CMK (cell line): ENCODE measurements at places on chromosomes 6 and 20.

GRCh38 chr6:148285205-148285604 lies 57.4 kb upstream of the SASH1 start:
- no peak for DNase-seq

DNA sequence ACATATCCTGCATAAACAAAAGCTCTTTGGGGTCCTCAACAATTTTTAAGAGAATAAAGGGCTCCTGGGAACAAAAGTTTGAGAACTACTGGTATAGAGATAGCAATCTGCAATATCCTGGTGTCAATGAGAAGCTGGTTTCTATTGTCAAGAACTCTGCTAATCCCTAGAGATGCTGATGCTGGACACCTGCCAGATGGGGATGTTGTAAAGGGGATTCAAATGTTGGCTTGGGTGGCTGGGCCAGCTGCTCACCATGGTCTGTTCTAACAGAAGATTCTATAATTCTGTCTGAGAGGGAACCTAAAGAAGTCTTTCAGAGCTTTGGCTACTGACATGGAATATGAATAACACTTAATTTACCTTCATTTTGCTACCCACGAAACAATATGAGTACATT lies 137.8 kb downstream of the BTBD9 start:
- no peak for DNase-seq

- no peak for DNase-seq
Measured at GRCh38 chr6:25219216-25219916, 59.8 kb upstream of the CARMIL1 start.

GRCh38 chr6:106141441-106142237 lies 55.5 kb downstream of the PRDM1 start:
- no peak for DNase-seq

- DNase-seq: no peak
Measured at GRCh38 chr20:31838646-31839292, 6.6 kb downstream of the FOXS1 start.

DNA sequence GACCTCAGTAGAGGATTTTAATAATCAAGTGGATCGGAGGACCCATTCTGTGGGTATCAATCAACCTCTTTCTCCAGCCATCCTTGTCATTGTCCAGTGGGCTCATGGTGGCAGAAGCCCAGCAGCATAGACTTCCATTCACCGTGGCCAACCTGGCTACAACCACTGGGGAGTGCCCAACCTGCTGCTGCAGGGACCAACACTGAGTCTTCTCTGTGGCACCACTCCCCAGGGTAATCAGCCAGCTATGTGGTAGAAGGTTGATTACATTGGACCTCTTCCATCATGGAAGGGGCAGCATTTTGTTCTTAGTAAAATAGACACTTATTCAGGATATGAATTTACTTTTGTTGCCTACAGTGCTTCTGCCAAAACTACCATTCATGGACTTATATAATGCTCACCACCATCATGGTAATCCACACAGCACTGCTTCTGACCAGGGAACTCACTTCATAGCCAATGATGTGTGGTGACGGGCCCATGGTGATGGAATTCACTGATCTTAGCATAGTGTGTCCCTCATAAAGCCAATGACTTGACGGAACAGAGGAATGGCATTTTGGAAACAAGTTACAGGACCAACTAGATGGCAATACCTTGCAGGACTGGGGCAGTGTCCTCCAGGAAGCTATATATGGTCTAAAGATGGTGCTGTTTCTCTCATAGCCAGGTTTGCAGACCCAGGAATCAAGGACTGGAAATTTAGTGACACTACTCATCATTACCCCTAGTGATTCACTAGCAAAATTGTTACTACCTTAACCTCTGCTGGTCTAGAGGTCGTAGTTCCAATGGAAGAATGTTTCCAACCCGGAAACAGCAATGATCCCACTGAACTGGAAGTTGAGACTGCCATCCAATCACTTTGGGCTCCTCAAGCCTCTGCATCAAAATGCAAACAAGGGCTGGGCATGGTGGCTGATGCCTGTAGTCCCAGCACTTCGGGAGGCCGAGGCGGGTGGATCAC lies 7.6 kb downstream of the CD24 start:
- DNase-seq: no peak

DNA sequence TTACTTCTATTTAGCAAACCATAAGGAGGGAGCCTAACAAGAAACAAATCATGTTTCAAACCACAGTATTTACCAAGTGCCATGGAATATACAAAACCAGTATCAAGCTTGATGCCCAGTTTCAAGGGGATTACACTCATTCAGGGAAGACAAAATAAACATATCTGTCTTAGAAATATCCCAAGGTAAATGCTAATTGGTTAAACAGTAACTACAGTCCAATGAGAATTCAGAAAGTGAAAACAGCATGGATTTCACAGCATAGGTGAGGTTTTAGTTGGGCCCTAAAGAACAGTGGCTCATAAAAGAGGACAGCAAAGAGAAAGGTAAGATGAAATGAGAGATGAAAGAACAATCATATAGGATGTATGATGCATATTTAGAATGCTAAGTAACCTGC lies 110.3 kb downstream of the CHD6 start:
- no peak for DNase-seq

GRCh38 chr6:152146385-152146784 lies 338.9 kb downstream of the ESR1 start:
- no peak for DNase-seq

- DNase-seq: no peak
Measured at GRCh38 chr6:142879076-142879475, 65.9 kb downstream of the HIVEP2 start.

DNA sequence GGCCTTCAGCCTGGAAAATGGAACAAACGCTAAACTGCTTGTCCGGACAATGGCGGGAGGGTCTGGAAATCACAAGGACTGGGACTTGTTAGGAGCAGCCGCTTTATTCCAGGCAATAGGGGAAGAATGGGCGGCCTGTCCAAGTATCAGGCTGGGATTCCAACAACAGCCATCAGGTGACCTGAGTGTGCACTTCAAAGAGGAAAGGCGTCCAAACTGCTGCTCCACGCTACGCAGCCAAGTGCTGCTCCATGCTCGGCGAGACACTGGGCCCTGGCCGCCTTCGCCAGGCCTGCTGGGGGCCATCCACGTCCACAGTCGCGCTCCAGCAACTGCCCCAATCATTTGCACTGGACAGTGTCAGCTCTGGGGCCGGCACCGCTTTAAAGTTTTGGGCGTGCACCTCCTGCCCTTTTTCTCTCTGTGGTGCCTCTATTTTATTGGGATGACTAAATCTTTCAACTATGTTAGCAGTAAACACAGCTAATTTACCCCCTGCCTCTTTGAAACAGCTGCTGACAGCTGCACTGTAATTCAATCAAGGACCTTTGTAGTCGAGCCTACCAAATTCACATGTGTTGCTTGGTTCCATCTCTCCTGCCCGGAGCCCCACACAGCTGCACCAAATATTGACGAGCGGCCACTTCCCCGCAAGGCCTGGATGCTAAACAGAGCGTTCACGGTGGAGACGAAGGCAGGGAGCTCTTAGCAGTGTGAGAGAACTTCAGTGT lies 98.3 kb downstream of the BMP7 start:
- DNase-seq: no peak

- DNase-seq: no peak
Measured at GRCh38 chr6:43740961-43741764, 28.8 kb upstream of the VEGFA start.

- DNase-seq: peak; percentile 57
Measured at GRCh38 chr6:16004934-16005679, 123.8 kb upstream of the MYLIP start.

- no peak for DNase-seq
Measured at GRCh38 chr6:100461917-100462705, 2.6 kb downstream of the SIM1 start.

- no peak for DNase-seq
Measured at GRCh38 chr6:43963877-43964658, 163.2 kb downstream of the MRPL14 start.

GRCh38 chr20:43691928-43692524 lies 25.1 kb downstream of the MYBL2 start:
- no peak for DNase-seq

GRCh38 chr6:40444312-40444711 lies 142.9 kb downstream of the LRFN2 start:
- no peak for DNase-seq

DNA sequence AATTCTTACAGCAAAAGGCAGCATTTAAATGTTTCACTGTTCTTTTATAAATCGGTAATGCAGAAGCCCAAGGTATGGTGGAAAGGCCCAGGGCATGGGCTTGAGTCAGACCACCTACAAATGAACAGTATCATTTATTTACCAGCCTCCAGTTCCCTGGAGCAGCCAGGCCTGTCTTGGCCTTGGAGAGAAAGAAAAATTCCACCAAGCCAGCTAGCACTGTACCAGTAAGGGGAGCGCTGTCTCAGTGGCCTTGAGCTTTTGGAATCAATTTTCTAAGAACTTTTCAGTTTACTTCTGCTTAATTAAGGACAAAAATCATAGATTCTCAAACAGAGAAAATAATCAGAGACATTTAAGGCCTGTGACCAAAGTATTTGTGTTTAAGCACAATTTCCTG lies 12.3 kb downstream of the NAPB start:
- no peak for DNase-seq

GRCh38 chr6:149248693-149249369 lies 68.7 kb upstream of the TAB2 start:
- no peak for DNase-seq

DNA sequence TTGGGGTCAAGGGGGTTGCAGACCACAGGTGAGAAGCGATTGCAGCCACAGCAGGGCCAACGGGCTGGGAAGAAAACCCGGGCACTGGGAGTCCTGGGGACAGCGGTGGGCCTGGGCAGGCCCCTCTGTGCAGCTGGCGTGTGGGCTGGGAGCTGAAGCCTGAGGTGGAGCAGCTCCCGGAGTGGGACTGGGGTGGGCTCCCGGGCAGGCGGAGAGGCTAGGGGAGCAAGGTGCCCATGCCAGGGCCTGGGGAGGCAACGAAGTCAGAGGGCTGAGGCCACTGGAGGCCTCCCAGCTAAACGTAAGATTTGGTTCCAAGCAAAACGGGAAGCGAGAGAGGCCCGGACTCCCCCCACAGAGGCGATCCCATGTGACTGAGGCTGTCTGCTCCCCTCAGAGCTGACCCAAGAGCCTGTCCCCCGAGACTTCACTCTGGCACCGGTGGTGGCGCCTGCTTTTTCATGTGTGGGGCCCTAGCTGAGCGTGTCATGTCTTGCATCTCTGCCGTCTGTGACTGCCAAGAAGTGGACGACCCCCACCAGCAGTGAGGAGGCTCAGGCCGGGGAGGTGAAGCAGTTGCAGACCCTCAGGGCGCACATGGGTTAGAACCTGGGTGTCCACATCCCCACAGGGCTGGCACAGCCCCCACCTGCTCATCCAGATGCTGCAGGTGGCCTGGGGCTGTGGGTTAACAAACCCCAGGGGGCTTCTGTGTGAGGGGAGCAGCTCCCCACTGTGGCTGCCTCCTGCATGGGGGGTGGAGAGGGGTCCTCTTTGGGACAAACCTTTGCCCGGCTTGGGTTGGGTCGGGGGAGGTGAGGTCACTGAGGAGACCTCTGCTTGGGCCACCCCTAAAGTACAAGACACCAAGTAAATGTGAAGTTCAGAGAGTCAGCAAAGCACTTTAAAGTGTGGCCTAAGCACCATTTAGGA lies 212.3 kb downstream of the TAF4 start:
- no peak for DNase-seq

- DNase-seq: no peak
Measured at GRCh38 chr20:20955892-20956291, 150.3 kb downstream of the LINC00237 start.

DNA sequence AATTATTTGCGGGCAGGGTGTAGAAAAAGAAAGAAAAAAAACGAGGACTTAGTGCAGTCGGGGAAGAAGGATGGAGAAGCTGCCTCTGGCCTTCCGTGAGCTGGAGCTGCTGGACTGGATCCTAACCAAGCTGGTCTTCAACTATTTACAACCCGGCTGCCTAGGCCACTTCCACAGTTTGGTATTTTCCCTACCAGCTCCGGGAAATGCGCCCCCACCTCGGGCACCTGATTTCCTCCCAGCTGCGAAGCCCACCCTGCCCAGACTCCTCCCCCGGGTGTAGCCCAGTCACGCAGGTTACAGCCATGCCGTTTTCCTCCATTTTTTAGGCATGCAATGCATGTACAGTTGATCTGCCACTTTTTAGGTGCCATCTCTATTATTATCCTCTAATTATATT lies 21.2 kb downstream of the THEMIS start:
- DNase-seq: no peak

GRCh38 chr6:115512923-115513322 lies 547.8 kb downstream of the FRK start:
- DNase-seq: no peak

- no peak for DNase-seq
Measured at GRCh38 chr6:147434076-147434475, 74.4 kb upstream of the SAMD5 start.

GRCh38 chr6:4398791-4399190 lies 263.4 kb upstream of the ECI2 start:
- no peak for DNase-seq

GRCh38 chr6:82996156-82996555 lies 69.5 kb downstream of the UBE3D start:
- DNase-seq: no peak

DNA sequence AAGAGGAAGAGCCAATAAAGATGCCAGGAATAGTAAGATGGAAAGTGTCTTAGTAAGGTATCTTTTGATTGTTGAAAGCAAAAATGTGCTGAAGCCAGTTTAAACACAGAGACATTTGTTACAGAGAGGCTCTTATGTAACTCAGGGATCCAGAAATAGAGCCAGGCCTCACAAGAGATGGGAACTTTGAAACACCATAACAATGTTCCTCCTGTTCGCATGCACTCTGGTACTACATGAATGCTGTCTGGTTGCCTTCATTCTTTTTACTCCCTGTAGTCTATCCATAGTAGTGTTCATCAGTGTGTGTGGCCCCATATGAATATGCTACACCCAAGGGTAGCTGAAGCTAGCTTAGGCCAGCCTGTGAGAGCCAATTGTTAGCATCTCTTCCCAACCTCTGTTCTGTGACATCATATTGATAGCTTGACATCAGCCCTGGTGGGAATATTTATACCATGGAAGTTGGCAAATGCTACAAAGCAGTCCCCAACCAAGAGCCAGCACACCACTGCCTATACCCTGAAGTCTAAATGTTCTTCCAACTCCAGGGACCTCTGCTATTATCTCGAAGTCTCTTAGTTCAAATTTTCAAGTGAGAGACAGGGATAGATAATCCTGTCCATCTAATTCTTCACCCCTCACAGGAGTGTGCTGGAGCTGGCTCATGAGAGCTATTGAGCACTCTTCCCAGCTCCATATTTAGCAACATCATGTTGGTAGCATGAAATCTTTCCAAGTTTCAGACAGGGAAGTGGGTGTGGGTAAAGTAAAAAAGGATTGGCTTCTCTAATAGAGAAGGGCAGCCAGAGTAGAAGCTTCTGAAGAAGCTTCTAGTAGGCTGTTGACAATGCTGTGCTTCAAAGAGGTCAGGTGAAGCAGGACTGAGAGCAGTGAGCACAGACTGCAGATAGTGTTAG lies 7.0 kb downstream of the NDUFAF5 start:
- DNase-seq: no peak

- DNase-seq: no peak
Measured at GRCh38 chr6:165844801-165845364, 181.8 kb upstream of the PDE10A start.

GRCh38 chr20:846894-847278 lies 13.4 kb downstream of the FAM110A start:
- peak; percentile 68 for DNase-seq
